ENCODE measurements at places on chromosomes 2 and 18.

- no peak for ATAC-seq
Observed at GRCh38 chr2:54770676-54771075, 47.2 kb downstream of the EML6 start.

GRCh38 chr2:115543461-115543860, 1101.0 kb downstream of the DPP10 start:
- ATAC-seq: no peak

DNA sequence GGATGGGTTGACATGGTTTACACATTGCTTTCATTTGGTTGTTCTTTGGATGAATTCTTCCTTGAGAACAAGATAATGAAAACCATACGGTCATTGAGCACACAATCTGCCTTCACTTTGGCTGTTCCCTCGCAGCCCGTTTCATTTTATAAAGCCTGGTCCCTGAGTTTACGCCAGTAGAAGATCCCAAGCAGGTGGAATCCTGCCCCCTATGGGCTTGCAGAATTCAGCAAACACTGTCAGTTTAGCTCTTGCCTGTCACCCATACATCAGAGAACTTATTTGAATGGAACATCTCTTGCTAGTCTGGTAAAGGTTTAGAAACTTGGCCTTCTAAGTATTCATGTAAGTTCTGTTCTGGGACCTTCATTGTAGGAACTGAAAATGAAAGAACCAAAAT, 666.4 kb upstream of the ZEB2 start:
- ATAC-seq: peak; percentile 50

DNA sequence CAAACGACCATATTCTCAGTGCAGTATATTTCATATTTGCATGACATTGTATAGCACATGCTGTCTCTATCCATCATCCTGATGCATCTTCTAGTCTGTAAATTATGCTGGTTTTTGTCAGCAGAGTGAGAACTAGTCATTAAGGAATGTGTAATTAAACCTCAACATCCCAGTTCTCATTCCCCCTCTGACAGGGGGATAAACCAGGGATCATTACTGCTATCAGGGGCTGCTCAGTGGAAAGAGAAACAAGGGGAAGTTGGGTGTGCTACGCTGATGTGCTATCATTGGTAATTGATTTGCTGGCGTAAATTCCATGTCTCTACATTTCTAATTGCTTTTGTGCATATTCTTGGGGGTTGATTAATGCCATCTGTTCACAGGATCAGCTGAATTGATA, 7.7 kb downstream of the CNTNAP5 start:
- ATAC-seq: no peak

GRCh38 chr2:55649211-55649610, 31.8 kb upstream of the PPP4R3B start:
- ATAC-seq: no peak

DNA sequence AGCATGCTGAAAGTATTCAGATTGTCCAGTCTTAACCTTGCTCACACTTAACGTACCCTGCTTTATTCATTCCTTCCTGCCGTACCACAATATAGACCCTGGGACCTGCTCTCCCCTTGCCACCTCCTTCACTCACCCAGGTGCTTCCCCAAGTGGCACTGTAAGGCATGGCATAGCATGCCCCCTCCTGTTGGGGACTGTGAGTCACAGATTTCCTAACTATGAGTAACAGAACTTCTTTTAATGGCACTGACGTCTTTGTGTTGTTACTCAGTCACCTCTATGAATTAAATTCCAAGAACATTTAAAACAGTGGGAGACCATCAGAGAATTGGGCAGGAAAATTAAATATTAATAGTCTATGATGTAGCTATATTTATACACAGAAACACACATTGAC, 117.2 kb downstream of the CTNNA2 start:
- no peak for ATAC-seq

GRCh38 chr2:238435752-238436096, 9.0 kb downstream of the ASB1 start:
- no peak for ATAC-seq

GRCh38 chr2:216308576-216308975, 63.7 kb downstream of the MARCHF4 start:
- no peak for ATAC-seq
